ENCODE measurements at places on chromosomes 3 and 15.

DNA sequence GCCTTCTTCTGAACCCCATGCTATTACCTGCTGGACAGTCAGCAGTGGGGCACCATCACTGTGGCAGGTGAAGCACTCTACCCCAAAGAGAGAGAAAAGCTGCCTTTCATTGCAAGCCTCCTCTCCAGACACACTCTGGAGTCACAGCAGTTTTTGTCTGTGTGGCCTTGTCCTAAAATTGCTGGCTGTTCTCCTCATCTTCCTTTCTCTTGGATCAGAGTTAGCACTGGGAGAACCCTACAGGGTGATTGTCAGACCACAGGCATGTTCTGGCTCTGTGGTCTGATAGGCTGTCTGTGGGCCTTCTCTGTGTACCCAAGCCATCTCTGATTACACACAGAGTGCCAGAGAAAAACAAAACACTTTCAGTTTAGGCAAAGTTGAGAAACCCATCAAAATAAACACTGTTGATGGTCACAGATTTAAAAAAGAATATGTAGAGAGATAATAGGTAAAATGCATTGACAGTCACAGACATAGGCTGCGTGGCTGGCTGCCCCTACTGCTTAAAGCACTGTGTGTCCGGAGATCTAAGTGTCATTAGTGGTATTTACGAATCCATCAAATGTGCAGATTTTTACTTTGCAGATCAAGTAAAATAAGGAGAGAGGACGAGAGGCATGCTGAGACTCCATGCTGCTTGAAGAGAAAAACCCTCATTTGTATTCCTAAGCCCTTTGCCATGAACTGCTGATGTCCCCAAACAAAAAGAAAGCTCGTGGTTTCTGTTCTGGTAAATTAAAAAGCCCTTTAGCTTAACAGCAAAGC, 689.9 kb downstream of the TUSC7 start:
- no peak for DNase-seq

DNA sequence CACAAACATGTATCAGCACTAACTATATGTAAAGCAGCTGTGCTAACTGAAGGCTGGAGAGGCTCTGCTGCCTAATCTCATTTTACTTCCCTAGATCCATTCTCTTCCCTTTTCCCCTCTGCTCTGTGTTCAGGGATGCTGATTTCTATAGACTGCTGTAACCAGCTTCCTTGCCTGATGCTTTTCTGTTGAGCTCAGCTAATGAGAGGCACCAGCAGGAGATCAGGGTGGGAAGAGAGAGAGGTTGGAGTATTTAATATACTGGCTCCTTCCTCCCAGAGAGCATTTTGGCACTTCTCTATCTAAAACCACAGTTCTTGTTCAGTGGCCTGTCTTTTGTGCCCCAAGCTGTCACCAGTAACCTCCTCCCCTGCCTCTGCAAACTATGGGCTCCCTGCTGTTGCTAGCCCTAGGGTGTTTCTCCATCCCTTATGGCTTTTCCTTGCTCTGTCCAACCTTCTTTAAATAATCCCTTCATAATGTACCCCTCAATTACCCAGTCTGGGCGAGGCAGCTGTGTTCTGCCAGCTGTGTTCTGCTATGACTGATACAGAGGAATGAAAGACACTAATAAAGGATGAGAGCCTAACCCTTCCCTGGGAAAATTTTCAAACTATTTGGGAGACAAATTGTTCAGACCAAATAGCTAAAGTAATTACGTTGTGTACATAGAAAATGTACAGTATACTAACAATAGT, 69.5 kb downstream of the CADPS start:
- no peak for DNase-seq

- no peak for DNase-seq
Observed at GRCh38 chr3:12750223-12750622, 8.8 kb downstream of the TMEM40 start.

DNA sequence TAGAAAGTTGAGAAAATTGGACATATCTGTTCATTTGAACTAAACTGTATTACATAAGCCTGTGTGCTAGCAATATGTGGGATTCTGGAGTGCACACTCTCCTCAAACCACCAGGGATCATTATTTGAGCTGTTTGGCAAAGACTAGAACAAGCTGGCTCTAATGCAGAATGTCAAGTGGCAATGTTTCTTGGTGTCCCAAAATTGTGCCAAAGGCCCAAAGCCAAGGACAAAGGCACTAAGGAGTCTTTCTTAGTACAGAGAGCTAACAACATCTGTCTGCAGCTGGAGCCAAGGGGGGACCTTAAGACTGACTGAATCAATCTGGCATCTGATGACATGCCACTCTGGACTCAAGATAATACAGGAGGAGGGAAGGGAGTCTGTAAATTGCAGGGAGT, 76.7 kb upstream of the STRIT1 start:
- no peak for DNase-seq

- DNase-seq: no peak
Observed at GRCh38 chr15:66292571-66293418, 573 bp upstream of the DIS3L start.

GRCh38 chr3:102536456-102536855, 101.6 kb downstream of the ZPLD1 start:
- DNase-seq: no peak

DNA sequence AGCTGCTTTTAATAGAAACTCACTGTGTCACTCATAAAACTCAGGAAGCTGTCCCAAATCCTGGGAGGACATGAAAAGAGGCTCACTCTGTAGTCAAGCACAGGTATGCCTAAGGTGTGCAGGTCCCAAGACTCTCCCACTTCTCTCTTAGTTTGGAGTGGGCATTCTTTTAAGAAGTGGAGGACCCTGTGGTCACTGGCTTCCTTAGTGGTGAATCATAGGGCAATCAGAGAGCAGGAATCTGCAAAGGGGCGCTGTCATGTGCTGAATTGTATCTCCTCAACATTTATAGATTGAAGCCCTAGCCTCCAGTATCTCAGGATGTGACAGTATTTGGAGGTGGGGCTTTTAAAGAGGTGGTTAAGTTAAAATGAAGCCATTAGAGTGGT, 47.2 kb upstream of the ZBTB38 start:
- no peak for DNase-seq

- DNase-seq: no peak
Observed at GRCh38 chr15:33864360-33865075, 103.8 kb upstream of the CHRM5 start.

- DNase-seq: no peak
Observed at GRCh38 chr3:127074900-127075360, 92.0 kb downstream of the PLXNA1 start.

GRCh38 chr3:122395582-122395981, 11.6 kb downstream of the FAM162A start:
- no peak for DNase-seq

DNA sequence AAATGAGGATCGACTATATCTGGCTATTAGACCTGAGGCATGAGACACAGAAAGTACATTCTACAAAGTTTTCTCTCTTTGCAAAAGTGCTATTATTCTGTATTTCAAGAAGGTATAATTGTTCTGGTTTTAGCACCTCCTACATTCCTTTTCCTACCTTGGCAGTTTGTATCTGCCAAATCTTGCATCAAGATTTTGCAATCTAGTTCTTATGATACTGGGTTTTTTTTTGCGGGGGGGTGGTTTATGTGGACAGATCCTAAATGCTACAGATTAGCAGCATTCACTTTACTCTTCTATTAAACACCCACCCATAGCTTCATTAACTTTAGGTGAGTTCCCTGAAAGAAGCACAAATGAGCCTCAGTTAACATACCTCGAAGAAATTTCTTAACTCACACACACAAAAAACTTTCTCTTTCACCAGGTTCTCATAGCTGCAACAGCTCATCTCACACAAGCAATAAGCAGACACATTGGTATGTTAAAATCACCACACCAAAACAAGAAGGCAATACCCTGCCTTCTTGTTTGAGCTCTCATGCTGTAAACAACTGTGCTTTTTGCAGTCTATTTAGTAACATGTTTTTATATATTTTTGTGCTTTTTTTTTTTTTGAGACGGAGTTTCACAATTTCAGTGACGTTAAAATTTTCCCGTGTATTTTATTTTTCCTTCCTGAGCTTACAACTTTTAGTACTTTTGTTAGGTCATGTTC, 73.0 kb upstream of the VGLL4 start:
- DNase-seq: no peak

- DNase-seq: no peak
Observed at GRCh38 chr3:145854499-145854898, 306.5 kb downstream of the PLOD2 start.

GRCh38 chr3:58355179-58355578, 22.5 kb downstream of the PXK start:
- no peak for DNase-seq

DNA sequence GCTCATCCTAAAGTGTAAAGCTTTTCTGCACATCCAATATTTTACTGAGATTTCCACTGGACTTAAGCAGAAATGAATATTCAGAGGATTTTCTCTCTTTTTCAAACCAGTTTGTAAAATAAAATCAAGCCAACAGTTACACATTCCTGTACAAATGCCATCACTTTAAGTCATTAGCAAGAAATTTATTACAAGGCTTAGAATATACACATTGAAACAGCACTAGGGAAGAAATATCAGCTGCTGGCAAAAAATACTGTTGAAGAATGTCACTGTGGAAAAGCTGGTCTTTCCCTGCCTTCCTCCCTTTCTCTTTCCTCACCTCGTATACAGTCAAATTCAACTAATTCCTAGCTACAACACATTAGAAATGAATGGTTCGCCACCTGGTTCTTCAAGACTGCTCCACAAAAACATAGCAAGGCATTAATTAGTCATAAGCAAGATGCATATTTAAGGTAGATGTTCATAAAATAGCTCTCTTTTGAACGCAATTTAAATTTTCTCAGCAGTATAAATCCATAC, 21.3 kb downstream of the PLOD2 start:
- DNase-seq: no peak

DNA sequence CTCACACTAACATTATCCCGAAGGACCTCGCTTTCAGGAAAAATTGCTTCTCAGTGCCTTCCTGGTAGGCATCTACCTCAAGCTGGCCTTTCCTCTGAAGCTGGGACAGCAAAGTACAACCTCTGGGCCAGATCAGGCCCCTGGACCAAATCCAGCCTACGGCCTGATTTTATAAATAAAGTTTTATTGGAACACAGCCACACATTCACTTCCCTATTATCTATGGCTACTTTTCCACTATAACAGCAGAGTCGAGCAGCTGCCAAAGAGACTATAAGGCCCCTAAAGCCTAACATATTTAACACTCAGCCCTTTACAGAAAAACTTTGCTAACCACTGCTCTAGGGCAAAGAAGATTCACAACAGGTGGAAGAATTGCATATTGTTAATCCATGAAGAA, 554.3 kb downstream of the NTRK3 start:
- DNase-seq: no peak

GRCh38 chr3:143040261-143040879, 39.0 kb downstream of the U2SURP start:
- no peak for DNase-seq

DNA sequence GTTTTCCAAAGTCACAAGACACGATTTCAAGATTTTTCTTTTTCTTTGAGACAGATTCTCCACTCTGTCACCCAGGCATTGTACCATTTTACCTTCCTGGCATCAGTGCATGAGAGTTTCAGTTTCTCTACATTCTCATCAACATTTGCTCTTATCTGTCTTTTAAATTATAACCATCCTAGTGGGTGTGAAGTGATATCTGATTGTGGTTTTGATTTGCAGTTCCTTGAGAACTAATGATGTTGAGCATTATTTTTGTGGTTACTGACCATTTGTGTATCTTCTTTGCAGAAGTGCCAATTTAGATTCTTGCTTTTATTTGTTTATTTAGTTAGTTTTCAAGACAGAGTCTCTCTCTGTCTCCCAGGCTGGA, 41.2 kb downstream of the ADIPOQ start:
- DNase-seq: no peak

- peak; percentile 7 for DNase-seq
Observed at GRCh38 chr3:18758047-18758704, 333.0 kb upstream of the SATB1 start.

GRCh38 chr3:62277986-62278385, 95.4 kb downstream of the FEZF2 start:
- DNase-seq: no peak

DNA sequence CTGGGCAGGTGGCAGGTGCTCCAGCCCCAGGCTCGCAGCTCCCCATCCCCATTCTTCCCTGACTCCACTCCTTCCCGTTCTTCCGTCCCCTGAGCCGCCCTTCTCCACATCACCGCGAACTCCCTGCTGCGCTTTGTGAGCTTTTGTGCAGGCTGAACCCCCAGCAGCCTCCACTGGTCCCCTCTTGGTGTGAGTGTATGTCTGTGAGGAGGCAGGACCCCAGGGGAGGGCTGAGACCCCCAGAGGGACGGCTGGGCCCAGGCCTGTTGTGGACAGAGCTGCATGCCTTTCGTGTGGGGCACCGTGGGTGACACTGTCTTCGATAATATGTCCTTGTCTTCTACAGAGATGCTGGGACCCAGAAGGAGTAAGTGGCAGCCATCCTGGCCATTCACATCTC, 7.3 kb upstream of the ITIH3 start:
- no peak for DNase-seq

DNA sequence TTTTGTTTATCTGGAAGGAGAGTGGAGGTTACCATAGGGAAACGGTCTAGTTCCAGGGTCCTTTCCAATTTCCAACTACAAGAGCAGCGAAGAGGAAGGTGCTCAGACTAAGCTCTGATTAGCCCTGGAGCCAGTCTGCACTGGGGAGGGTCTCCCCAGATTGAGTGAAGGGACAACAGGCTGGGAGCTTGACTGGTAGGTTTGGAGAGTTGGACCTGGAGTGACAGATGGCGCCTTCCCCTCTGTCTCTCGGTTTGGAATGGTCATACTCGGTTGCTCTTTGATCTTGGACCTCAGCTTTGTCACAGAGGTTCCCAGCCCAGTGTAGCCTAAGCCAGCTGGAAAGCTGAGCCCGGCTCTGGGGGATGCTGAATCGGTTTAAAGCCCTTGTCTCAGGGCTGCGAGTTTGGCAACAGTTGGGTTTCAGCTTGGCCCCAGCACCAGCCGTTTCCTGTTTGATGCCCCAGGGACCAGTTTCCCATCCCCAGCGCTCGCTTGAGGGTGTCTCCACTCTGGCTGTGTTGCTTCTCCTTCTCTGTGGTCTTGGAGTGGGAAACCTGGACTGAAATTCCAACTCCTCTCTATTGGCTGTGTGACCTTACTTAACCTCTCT, 53.1 kb upstream of the ULK4 start:
- no peak for DNase-seq

Data from T-helper 22 cell (primary cell).